WERI-Rb-1 (cell line): ENCODE measurements at places on chromosomes 16 and 17.

GRCh38 chr16:53933407-53933806 is 229.5 kb downstream of the FTO start:
- DNase-seq = no peak

DNA sequence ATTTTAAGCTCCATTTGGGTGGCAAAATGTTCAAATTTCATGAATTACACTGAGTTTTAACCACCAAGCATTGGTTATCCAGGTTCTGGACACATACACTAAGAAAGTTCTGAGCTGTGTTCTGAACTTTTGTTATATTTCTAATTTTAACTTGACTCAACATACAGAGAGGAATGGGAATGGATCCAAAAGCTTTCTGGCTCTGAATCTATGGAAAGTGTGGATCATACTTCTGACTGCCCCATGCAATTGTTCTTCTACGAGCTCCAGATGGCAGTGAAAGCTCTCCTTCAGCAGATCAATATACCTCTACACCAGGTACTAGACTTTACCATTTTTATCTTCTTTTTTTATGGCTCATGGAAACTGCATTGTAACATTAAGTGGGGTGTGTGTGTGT is 113.0 kb upstream of the NOG start:
- DNase-seq = no peak

DNA sequence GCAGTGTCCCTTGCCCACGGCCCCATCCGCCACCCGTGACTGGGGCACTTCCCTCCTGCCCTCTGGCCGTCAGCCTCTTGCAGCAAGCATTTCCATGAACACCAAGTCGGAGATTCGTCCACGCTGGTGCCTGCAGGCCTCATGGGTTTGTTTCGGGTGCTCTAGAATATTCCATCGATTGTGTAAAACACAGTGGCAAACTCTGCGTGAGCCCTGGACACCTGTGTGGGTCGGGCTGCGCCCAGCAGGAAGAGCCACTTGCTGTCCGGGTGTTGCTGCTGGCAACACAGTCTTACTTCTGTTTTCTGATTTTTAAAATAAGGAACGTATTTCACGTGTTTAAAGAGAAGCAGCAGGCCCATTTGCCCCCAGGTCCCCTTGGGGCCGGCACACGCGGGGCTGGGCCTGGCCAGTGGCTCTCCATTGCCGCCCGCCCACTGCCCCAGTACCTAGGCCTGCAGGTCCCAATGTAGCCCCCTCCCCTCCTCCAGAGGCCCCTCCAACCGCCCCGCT is 10.0 kb downstream of the CYBC1 start:
- no peak for DNase-seq

DNA sequence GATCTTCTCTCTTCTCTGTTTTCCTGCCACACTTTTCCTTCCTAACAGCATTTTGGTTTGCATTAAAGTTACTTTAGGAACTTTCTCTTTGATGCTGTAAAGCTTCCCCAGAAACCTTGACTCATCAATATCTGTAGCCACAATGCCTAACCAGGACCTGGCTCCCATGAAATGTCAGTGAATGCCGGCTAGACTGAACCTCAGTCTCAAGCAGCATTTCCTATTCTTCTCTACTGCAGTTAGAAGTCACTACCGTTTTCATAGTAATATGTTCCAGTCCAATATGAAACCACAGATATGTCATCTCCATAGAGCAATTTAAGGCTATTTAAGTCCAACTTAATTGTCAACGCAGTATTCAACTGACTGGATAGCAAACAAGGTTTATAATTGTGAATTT is 28.9 kb downstream of the ITFG1 start:
- DNase-seq = no peak

GRCh38 chr16:11896486-11897176 is 19.1 kb downstream of the GSPT1 start:
- DNase-seq = no peak

DNA sequence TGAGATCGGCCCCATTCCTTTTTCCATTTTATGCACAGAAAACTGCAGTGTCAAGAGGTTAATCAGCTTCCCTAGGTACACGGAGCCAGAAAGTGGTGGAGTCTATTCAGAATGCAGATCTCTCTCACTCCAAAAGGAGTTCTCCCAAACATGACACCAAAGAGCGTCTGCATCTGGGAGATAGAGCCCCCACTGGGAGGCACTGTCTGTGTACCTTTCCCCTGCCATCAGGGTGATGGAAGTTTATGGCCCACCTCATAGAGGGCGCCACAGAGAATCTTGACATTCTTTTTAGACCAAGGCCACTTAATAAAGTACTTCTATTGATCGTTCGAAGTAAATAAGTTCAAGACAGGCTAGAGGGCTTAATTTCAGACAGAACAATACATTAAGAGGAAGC is 493.7 kb upstream of the ERCC4 start:
- peak; percentile 35 for DNase-seq

DNA sequence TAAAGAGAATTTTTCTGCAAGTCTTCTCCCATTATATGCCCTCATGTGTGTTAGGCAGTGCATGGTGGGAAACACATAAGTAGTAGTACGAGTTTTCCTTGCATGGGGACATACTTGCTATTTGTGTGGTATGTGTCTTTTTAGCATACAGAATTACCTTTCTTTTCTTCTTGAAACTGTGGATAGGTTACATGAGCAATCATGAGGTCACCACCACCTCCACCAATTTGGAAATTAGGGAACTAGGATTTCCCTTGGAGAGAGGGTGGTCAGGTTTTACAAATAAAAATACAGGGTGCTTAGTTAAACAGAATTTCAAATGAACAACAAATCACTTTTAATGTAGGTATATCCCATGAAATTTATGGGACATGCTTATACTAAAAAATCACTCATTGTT is 16.3 kb upstream of the AMZ2 start:
- DNase-seq = no peak

DNA sequence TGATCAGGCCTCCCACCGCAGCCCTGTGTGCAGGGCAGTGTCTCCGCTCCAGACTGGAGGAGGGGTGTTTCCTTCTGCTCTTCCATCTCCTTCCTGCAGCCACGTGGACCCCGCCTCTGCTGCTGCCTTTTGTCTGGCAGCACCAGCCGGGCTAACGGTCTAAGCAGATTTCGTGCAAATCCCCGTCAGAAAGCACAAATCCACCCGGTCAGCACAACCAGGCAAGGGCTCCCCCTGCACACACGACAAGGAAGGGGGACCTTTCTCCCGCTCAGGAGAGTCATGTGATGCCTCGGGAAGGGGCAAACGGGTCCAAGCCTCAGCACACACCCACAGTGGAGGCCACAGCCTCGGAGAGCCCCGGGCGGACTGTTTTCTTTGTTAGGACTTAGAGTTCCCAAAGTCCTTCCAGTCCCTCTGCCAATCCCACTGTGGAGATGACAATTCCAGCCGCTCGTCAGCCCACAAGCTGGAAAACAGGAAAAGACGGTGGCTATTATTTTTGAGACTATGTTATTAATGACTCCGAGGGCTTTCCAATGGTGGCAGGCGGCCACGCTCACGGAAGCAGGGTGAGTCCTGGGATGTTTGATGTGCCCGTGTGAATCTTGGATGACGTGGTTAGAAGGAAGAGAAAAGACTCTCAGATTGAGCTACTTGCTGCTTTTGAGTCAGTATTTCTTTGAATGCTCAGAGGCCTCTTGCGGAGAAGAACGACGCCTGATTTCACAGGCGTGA is 22.5 kb upstream of the MEAK7 start:
- DNase-seq = peak; percentile 93

DNA sequence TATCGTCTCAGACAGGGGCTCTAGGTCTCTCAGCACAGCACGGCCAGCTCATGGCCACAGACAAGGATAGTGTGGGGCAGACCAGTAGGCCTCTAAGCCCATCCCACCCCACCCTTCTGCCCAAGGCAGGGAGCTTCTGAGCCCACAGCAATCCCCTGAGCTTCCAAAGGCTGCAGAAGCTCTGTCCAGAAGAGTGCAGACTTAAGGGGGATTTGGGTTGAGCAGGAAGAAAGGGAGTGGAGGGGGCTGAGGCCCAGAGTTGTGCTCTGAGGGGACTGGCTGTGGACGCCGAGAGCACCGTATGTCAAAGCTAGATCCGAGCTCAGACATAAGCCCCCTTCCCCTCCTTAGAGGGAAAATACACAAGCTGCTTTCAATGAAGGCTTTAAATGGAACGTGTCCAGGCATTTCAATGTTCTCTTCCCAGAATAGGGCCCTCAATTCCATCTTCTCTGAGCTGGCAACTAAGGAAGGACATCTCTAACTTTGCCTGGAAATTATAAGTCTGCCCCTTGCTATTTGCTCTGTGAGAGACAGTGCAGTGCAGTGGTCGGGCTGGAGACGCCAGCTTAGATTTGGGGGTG is 116.4 kb upstream of the RPL38 start:
- DNase-seq = peak; percentile 96
